ENCODE measurements at places on chromosomes 12 and 14.

DNA sequence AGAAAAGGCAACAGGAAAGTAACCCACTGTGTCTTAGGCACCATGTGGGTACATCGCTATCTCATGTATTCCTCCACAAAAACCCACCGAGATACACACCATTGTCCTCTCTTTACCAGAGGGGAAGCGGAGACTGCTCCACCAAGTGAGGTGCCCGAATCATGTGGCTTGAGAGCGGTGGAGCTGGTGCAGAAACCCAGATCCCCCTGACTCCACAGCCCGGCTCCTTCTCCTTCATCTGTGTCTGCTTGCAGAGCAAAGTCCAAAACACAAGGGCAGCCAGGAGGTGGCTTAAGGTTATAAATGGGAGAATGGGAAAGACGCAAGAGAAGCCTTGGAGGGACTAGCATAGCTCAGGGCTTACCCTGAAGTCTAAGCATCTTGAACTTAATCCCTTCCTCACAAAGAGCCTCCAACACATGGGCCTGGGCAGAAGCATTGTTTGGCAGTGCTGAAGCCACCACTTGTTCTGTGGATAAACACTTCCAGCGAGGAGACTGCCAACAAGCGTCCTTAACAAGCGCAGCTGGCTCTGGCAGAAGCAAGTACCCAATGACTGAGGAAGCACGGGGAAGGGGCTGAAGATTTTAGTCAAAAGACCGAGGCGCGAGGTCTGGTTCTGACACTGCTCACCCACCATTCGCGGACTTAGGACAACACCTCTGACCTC, 83.0 kb downstream of the TTC7B start:
- DNase-seq = no peak

DNA sequence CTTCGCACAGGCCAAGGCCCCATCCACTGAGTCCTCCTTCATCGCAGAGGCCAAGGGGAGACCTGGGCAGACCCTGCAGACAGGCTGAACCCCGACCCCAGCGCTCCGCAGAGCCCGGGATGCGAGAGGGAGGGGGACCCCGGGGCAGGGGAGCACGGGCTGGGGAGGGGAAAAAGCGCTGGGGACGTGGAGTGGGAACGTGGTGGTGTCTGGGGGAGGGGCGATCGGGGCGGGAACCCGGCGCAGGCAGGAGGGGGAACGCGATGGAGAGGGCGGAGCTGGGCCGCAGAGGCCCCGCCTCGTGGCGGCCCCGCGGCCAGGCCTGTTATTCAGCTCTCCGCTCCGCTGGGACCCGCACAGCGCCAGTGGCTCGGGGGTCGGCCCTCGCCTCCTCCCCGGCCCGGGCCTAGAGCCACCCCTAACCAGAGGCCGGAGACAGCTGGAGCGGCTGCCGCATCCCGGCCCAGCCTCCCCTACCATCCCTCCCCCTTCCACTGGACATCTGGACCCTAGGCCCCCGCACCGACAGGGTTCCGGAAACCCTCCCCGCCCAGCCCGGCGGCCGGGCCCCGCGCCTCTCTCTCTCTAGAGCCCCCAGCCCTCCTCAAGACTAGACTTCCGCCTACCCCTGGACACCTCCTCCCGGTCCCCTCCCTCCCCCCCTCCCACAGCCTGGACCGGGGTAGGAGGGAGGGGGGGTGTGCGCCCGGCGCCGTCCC, at the start of gene ARHGEF25:
TSS of gene ARHGEF25 (plus strand) at position 328 of the 719 bp plus-strand sequence. CDS start 460 bp downstream, outside the sequence.
- DNase-seq = no peak

- no peak for DNase-seq
These were observed 148.6 kb downstream of the TSPAN9 start for GRCh38 chr12:3225796-3226180.

- DNase-seq = no peak
These were observed 754 bp downstream of the ZNF605 start for GRCh38 chr12:132955094-132956010.

- DNase-seq = peak; percentile 29
These were observed 24.3 kb downstream of the DACT1 start for GRCh38 chr14:58662018-58662417.

DNA sequence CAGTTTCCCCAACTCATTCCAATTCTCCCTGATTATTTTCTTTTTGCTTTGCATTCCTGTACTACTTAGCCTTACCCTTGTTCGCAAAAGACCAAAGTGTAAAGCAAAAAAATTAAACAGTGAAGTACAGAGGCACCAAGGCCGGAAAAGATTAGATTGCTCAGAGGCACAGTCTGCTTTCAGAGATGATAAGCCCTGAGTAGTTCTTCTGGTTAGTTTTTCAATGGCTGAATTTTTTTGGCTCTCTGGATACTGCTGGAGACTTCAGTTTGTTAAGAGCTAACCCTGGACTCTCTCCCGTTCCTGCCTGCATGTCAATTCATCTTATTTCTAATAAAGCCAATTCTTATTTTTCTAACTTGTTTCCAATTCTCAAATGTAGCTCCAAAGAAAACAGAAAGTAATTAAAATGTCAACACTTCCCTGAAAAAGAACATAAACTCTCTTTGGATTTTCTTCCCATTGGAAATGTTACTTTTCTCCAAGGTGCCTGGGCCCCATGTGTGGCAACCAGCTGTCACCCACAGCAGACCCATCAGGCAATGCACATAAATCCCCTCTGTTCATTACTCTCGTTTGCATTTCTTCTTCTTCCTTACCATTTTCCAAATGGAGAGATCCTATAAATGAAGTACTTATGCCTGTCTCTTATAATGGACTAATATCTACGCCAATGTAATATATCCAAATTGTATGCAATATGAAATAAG, 142.8 kb downstream of the BTG1 start:
- DNase-seq = no peak
